ENCODE measurements at places on chromosomes 7 and 10.

- DNase-seq, result no peak
These were observed 266.0 kb downstream of the GRID1 start for GRCh38 chr10:86100581-86101061.

- no peak for DNase-seq
These were observed 49.7 kb downstream of the TMEM178B start for GRCh38 chr7:141123522-141123921.

DNA sequence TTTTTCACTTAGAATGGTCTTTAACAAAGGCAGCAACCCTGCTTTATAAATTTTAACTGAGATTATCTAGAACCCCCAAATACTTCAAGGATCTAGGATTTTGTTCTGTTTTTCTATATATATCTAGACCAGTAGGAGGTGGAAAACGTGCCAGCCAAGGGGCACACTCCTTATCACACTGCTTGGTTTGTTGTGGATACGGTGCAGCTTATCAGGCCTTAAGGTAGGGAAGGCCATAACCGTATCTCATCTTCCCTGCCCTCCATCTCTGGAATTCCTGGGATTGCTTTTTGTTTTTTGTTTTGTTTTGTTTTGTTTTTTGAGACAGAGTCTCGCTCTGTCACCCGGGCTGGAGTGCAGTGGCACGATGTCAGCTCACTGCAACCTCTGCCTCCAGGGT, 75.4 kb downstream of the MPLKIP start:
- DNase-seq, result no peak

GRCh38 chr7:1263391-1263951, 30.8 kb downstream of the UNCX start:
- DNase-seq, result no peak

DNA sequence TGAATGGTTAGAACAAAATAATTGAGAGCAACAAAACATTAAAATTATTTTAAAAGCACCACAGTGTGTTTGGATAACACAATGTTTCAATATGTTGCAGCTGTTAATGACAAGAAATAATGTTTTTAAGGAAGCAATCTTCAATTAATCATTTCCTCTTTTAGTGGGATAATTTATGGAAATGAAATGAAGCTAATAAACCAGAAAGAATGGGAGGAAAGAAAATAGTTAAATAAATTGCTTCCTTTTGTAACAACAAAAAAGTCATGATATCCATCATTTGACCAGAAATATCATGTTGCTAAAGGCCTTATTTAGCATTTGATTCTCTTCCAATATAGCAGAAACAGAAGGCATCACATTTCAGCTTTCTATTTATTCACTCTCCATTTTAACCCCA, 224.5 kb downstream of the SEMA3A start:
- no peak for DNase-seq

GRCh38 chr7:56078196-56078595, 14.1 kb downstream of the SUMF2 start:
- DNase-seq, result no peak
